Astrocyte of the cerebellum (primary cell): ENCODE measurements at places on chromosomes 5 and 9.

DNA sequence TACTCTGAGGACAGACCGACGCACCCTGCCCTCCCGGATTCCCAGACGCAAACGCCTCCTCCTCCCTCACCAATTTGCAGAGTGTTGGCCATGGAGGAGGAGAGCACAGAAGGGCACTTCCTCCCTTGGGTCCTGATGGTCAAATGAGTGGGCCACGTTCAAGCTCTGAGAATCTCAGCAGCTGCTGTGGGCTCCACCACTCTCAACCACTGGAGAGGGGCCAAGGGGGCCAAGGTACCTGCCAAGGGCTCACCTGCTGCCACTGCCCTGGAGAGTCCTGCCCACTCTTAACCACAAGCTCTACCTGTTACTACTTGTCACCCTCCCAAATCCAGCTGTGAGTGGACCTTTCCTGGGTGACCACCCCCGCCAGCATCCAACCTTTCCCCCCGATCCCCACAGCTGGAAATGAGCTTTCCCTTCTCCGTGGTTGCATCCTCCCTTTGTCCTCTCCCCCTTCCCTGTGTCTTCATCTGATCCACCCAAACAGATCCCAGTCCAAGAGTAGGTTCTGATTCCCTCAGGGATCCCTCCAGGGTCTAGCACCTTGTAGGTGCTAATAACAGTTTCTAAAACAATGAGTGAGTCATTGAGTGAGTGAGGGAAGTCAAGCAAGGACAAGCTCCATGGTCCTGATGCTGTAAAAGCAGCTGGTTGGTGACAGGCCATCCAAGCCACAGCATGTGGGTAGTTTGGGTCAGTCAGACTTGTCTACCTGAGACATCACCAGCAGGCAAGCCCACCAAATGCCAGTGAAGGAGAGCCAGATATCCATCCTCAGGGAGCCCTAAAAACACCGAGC, 69.7 kb downstream of the FAM114A2 start:
- DNase-seq = no peak

DNA sequence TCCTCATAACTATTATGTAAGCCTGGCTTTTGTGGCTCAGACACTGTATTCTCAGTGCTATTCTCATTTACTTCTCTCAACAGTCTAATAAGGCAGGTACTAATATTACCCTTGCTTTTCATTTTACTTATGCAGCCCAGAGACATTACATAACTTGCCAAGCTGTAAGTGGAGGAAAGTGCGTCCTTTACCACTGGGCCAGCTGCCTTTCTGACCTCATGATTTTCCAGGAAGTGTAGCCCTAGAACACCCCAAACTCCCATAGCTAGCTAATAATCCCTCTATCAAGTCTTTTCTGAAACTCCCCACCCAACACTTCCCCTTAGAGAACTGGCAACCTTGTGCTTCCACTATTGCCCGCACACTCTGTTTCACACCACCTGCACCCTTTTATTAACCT, 192.9 kb upstream of the HMHB1 start:
- DNase-seq = no peak

DNA sequence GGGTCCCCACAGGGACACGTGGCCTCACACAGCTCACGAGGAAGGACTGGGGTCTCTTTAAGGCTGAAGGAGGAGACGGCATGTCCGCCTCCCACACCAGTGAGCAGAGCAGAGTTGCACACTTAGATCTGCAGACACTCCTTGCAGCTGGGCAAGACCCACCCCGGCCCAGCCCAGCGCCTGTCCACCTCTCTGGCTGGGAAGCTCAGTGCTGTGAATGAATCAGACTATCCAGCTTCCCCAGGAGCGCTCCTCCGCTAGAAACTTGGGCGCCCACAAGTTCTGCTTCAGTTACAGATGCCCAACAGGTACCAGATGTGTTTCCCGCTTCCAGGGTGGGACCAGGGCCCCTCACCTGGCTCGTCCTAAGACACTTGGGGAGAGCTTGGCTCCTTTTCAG, 78.9 kb downstream of the NSUN2 start:
- DNase-seq = no peak

GRCh38 chr9:9216934-9217333, 1395.9 kb downstream of the PTPRD start:
- DNase-seq = no peak

- DNase-seq = no peak
Observed at GRCh38 chr5:110536120-110537115, 190.1 kb downstream of the TMEM232 start.

- no peak for DNase-seq
Observed at GRCh38 chr5:133051061-133051541, 712 bp upstream of the HSPA4 start.

GRCh38 chr5:100667161-100667630, 132.0 kb downstream of the FAM174A start:
- DNase-seq = no peak

DNA sequence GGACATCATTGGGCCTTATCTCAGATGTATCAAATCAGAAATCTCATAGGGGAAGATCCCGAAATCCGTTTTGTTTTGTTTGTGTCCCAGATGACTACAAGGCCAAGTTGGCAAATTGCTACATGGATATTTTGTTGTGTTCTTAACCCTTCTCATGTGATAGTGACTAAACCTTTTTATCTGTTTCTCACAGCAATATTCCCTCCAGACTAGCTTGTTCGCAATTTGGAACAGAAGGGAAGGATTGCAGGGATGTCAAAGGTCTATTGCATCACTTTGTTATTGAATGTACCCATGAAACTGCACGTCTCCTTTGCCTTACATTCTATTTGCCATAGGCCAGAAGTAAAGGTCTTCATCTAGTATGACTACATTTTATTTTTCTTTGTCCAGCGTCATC, 453.9 kb downstream of the NFIB start:
- DNase-seq = no peak
